OCI-M1 (cell line): ENCODE measurements at places on chromosomes 1 and 21.

GRCh38 chr1:197912739-197913494 is 4.3 kb upstream of the LHX9 start:
- DNase-seq = no peak

DNA sequence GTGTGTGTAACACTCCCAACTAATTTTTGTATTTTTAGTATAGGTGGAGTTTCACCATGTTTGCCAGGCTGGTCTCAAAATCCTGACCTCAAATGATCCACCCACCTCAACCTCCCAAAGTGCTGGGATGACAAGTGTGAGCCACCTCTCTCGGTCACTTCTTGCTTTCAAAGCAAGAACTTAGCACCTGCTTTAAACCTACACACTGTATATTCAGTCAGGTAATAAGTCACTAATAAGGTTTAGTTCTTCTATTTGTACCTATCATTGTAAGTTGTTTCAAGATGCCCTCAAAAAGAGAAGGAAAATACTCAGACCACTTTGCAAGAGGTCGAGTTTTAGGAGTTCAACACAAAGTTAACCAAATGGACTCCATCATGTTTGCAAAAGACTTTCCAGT is 431.3 kb downstream of the MRPL39 start:
- DNase-seq = no peak

GRCh38 chr1:236677641-236678235 is 8.6 kb upstream of the ACTN2 start:
- DNase-seq = peak; percentile 55

DNA sequence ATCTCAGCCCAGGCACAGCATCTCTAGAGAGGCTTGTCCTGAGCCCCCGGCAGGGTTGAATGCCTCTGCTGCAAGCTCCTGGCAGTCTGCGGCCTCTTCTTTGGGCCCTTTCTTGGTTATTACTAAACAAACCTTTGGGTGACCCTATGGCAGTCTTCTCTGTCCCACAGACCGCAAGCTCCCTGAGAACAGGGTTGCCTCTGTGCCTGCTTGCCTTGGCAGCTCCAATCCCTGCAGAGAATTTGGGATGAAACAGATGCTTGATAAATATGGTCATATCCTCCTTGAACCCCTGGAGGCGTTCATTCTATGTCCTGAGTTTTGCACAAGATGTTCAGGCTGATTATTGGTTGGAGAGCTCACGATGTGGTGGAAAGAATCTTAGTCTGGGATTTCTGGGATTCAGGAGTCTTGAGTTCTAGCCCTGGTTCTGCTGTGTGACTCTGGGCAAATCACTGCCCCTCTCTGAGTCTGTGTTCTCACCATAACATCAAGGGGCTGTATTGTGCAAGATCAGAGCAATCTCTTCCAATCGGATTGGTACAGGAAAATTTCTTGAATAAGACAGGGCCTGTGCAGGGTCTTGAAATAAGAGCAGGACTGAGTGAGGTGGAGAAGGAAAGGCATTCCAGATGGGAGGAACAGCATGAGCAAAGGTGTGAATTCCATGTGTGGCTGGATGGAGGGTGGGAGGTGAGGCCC is 49.6 kb downstream of the EDN2 start:
- DNase-seq = no peak

- DNase-seq = peak; percentile 91
Measured at GRCh38 chr1:207691841-207692240, 46.9 kb downstream of the CR1L start.

DNA sequence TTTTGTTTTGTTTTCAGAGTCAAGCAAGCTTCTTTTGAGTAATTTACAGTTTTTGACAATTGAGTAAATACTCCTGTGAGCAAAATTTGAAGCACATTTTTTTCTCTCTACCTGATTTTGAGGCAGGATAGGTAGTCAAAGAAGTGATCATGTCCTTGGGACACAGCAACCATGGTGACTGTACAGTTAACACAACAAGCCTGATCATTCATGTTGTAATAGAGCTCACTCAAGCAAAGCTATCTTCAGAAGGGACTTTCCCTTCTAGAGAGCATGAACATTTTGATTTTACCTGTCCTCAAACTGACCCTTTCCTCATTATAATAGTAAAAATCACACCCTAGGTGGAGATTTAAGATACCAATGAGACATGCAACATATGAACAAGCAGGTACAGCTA is 126.5 kb upstream of the KCNK1 start:
- no peak for DNase-seq

GRCh38 chr1:55519937-55520683 is 304.9 kb upstream of the USP24 start:
- no peak for DNase-seq

- no peak for DNase-seq
Measured at GRCh38 chr1:95245029-95245428, 11.0 kb downstream of the RWDD3 start.

- DNase-seq = no peak
Measured at GRCh38 chr1:22326931-22327330, 124.7 kb upstream of the ZBTB40 start.

GRCh38 chr1:151949371-151950193 is 40.3 kb upstream of the THEM4 start:
- DNase-seq = no peak

DNA sequence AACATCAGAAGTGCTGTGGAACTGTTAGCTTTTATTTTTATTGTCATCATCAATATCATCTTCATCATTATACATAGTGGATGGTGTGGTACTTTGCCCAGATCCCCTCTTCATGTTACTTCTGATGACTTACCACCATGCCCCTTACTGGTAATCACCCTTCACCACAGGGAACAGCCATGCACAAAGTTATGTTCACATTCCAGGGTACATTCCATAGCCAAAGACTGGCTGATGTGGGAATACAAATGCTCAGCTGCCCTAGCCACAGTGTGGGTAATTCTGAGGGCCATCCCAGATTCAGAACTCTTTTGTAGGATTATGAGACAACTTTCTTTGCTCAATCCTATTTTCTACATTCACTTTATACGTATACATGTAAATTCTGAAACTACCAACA is 691.3 kb upstream of the CXADR start:
- DNase-seq = no peak

DNA sequence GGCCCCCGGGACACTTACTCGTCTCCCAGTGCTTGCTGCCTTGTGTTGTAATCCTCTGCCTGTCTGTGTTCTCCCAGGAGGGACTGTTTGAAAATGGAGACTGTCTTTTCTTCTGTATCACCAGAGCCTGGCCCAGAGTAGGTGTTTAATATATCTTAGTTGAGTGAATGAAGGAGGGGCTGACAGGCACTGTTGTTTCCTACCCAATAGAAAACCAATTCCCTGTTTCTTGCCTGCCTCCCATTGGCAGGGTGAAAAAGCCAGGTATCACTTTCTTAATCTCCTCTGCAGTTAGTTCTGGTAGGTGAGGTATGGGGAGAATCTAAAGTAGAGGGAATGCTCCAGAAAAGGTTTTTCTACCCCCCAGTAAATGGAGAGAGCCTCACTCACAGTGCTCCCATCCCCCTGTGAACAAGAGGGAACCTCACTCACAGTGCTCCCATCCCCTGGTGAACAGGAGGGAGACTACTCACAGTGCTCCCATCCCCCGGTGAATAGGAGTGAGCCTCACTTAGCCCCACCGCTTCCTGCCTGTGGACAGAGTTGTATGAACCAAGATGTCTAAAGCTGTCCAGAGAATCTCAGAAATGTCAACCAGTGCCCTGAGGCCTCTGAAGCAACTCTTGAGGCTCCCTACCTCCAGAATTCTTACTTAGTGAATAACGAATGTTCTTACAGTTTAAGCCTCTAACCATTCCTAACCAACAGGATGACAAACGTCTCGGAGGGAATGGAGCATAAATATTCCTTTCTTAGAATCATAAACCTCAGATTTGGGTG is at the start of gene GJA5:
TSS of gene GJA5 (minus strand) at position 122 of the 780 bp plus-strand sequence. CDS start 1,364 bp downstream, outside the sequence.
- DNase-seq = no peak

- peak; percentile 38 for DNase-seq
Measured at GRCh38 chr1:12049616-12050015, 13.5 kb upstream of the TNFRSF8 start.

DNA sequence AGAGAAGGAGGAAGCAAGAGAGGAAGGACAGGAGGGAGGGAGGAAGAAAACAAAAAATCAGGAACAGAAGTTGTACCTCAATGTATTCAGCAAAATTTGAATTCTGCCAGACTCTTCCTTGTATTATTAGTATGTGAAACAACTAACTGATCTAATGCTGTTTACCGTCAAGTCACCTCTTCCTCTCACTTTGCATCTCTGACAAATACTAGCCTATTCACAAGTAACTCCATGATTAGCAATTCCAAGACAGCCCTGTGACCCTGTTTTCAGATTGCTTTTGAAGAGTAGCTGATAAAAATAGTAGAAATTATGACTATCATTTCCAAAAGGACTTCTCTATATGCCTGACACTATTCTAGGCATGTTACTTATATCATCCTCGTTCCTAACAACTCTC is 445.4 kb downstream of the NEGR1 start:
- no peak for DNase-seq

DNA sequence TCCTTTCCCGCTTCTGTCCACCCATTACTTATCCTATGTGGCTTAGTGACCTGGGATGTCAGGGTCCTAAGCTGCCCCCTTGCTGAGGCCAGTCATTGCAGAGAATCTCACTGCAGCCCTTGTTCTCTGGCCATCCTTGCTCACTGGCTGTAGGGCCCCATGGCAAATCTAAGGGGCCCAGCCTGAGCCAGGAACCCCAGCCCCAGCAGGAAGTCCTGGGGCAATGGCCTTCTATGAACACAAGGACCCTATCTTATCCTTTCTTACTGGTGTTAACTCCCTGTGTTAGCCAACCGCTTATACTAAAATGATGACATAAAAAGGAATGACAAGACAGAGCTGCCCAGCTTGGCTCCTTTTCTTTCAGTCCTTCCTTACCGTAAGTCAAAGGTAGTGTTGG is 29.9 kb downstream of the DHCR24 start:
- DNase-seq = no peak

DNA sequence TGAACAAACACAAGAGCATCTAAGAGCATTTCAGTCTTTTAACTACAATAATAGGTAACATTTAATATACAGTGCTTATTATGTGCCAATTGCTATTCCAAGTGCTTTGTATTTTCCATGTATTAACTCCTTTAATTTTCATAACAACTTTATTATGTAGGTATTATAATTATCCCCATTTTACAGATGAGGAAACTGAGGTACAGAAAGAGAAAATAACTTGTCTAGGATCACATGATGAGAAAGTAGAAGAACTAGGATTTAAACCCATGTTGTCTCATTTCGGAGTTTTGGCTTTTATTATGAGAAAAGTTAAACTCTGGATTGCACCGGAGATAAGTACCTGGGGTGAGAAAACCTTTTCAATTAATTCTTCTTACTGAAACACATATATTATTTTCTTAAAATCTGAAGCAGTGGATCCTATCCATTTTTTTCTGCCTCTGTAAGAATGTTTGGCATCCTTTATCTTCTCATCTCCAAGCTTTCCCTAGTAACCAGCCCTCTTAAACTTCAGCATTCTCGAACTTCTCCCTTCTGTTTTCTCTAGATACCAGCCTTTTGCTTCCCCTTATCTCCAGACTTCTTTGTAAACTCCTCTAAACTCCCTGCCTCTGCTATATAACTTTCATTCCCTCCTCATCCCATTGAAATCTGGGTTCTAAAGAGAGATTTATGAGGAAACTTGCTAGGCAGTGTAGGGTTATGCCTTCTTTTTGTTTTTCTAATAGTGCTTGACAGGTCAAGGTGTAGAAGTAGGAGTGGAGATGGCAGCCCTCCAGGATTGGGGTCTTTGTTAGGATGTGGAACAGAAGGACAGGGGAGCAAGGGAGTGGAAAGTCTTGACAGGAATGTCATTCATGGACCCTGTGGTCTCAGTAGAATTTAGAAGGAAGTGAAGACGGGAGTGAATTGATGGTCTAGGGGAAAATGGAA is 28.3 kb downstream of the POU2F1 start:
- peak; percentile 83 for DNase-seq

GRCh38 chr1:42777852-42778251 is 6.9 kb upstream of the TMEM269 start:
- DNase-seq = peak; percentile 69

DNA sequence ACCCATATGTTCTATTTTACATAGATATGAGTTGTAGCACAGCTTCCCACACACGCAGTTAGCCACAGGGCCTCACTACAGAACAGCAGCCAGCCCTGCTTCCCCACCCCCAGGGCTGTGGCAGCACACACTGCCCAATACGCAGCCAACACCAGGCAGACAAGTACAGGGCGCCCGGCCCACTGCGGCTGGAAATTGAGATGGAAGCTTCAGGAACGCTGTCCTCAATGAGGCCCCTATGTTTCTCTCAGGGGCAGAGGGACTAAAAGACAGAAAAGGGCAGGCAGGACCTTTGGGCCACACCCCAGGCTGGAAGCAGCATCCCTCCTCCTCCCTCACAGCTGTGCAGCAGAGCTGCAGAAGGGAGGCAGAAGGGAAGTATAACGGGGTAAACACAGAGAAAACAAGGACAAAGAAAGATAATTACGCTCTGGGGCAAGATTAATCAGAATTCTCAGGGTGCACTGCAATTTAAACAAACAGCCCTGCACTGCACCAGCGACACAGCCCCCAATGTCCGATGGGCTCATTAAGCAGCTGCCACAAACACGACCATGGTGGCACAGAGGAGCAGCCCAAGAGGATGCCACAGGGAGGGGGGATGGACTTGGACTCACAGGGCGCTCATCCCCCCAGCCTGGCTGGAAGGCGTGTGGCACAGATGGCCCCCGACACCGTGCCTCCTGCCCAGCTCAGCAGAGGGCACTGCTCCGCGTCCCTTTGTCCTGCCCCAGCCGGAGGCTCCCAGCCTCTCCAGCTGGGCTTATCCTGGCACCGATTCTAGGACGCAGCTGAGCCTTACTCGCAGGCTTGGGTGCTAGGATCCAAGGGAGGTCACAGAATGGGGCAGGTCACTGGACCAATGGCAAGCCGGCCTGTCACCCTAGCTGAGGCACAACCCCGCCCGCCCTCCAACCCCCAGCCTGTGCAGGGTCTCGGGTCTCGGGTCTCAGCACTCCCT is 14.2 kb downstream of the WDR4 start:
- DNase-seq = no peak

DNA sequence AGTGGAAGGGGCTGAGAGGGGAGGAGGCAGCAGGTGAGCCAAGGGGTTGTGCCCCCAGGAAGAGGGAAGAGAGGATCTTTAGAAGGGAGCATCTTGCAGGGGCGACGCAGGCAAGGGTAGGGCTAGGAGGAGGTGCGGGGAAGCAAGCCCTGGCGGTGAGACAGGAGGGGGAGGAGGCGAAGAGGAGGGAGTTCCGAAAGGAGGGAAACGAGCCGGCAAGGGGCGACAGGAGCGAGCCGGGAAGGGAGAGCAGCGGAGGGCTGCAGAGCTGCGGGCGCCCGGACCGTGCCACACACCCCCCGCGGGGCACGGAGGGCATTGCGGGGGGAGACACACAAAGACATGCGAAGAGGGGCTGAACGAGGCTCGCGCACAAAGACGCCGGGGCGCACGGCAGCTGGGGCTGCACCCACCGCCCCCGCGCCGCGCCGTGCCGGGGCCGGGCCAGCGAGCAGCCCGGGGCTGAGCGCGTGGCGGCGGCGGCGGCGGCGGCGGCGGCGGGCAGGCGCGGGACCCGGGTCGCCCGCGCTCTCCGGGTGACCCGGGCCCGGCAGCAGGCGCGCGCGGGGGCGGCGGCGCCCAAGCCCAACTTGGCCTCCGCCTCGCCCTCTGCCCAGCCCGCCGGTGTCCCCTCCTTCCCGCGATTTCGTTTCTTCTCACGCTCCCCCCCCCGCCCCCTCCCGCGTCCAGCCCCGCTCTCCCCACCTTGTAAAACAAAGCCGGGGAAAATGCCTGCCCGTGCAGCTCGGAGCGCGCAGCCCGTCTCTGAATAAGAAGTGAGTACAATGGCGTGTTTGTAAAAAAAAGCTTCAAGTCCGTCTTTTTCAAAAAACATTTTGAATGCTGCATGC is at the start of gene KCNK2:
TSS of gene KCNK2 (plus strand) at position 206 of the 851 bp plus-strand sequence. CDS start 649 bp downstream, outside the sequence.
- DNase-seq = no peak

- DNase-seq = no peak
Measured at GRCh38 chr1:66431999-66432398, 102.0 kb upstream of the SGIP1 start.

- no peak for DNase-seq
Measured at GRCh38 chr1:204873714-204874113, 3.1 kb downstream of the NFASC start.
